Sigmoid colon (tissue), 7 donors: ENCODE measurements at places on chromosomes 13 and 19.

GRCh38 chr13:23790577-23791170, 98.5 kb downstream of the MIPEP start:
- DNase-seq = no peak

- DNase-seq = no peak
Observed at GRCh38 chr13:33053397-33054066, 37.3 kb downstream of the KL start.

GRCh38 chr19:8224394-8225145, 15.4 kb downstream of the CERS4 start:
- DNase-seq = peak; percentile 73

GRCh38 chr13:100648354-100648753, 26.2 kb downstream of the TMTC4 start:
- DNase-seq = no peak

- DNase-seq = no peak
Observed at GRCh38 chr19:42198676-42199439, 18.6 kb downstream of the DEDD2 start.

DNA sequence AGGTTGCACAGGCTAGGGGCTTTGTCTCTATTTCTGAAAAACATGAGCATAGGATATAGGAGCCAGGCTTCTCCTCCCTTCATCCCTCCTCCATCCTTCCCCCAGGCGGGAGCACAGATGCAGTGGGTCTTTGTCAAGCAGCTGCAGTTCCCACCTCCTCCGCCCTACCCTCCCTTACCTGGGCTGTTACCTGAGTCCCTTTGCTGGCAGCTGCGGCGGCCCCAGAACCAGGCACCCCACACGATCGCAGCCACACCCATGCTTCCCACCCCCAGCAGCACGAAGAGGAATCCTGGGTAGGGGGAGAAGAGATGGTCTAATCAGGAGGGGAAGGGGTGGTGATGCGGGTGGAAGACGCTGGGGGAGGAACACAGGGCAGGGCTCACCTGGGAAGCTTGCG, 7.8 kb downstream of the TMIGD2 start:
- DNase-seq = no peak

DNA sequence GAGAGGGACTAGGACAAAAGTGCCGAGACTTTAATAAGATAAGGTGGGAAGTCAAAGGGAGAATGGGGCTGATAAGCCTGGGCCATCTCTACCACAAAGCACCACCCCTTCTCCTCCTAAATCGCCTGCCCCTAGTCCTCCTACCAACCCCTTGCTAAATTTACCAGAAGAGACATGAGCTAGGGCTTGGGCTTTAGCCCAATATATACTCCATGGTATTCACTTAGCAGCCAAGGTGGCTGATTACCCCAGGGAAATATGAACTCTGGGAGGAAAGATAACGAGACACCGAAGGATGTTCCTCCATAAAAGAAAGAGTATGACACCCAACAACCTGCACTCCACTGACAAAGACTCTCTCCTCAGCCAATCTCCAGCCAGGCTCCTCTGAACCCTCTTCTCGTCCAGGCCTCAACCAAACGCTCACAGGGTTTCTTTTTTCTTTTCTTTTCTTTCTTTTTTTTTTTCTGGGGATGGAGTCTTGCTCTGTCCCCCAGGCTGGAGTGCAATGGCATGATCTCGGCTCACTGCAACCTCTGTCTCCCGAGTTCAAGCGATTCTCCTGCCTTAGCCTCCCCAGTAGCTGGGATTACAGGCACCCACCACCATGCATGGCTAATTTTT, 610.2 kb downstream of the UQCRFS1 start:
- DNase-seq = no peak

- no peak for DNase-seq
Observed at GRCh38 chr19:46350758-46351159, 3.9 kb downstream of the PPP5C start.

DNA sequence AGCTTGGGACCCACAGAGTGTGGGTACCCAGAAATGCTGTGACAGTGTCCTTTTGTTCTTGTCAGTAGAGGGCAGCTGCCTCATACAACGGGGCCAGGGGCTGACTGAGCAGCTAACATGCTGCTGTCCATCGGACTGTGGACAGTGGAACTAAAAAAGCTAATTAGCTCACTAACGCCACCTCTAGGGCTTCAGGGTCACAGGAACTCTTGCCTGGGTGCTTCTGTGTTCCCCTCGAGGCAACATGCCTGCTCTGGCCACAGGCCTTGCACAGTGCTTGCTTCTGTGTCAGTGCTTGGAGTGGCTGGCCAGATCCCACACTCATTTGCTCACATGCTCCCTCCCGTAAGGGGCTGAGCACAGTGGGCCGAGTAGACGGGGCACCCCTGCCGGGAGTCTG, 377.0 kb downstream of the OLFM4 start:
- DNase-seq = no peak

- DNase-seq = no peak
Observed at GRCh38 chr13:32949820-32950219, 66.4 kb upstream of the KL start.

DNA sequence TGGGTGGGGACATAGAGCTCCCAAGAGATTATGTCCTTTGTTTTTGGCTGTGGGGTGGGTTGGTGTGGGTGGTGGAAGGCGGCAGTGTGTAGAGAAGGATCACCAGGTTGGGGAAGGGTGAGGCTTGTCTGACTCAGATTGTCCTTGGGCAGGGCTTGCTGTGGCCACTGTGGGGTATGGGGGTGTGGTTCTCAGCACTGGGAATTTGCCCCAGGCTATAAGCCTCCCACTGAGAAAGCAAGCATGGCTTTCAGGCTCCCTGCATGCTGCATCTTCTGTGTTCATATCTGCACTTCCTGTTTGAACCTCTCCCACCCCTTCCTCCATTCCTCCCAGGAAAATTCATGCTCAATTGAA, 34.9 kb downstream of the DNAJC15 start:
- DNase-seq = no peak

DNA sequence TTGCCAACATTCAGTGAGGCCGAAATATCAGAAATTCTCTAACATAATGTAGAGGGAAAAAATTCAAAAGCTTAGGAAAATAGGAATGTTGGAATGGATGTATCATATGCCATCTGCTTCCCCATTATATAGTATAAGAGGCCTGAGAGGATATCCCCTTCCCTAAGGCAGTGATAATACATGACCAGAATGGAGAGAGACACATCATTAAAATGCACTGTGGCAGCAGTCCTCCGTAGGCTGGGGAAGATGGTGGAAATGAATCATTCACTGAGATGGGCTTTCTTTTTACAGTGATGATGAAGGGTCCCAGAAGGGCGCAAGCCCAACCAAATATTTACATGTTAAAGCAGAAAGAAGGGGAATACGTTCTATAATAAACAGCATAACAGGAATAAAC, 799.1 kb upstream of the SPRY2 start:
- no peak for DNase-seq

DNA sequence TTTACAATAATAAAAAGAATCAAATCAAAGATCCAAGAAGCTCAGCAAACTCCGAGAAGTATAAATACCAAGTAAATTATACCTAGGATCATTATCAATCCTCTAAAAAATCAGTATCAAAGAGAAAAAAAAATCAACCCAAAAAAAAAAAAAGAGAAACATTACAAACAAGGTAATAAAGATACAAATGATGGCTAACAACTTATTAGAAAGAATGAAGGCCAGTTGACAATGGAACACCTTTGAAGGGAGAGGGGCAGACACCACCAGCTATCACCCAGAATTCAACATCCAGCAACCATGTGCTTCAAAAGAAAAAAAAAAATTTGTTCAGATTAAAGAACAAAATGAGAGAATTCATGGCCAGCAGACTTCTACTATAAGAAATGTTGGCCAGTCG, 77.2 kb downstream of the ABCC4 start:
- no peak for DNase-seq

GRCh38 chr13:32323912-32324311, 8.6 kb downstream of the BRCA2 start:
- DNase-seq = no peak

- DNase-seq = no peak
Observed at GRCh38 chr13:25397763-25398162, 26.0 kb downstream of the ATP8A2 start.

- DNase-seq = no peak
Observed at GRCh38 chr19:7088999-7089398, 19.5 kb downstream of the ZNF557 start.

DNA sequence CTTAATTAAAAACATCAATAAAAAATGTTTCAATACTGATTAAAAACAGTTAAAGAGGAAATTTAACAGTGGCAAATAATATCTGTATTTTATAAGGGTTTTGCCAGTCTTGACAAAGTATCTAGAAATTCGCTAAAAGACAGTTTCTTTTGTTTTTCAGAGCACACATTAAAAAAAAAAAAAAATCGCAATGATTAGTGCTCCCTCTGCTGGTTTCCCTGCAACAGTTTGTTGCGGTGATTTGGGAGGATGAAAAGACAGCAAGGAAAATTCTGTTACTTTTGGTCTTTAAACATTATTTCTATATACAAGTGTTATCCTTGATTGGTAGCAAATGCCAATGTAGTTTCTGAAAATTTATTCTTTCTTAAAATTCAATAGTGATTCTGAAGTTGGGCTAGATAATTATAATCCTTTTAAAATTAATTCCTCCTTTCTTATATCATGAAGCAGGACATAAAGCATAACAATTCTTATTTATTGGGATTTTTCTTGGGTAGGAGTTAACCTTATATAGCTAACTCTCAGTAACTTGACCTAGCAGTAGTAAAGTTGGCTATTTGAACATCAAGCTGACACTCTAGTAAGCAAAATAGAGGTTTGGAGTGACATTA, 23.1 kb upstream of the SPRY2 start:
- no peak for DNase-seq

- no peak for DNase-seq
Observed at GRCh38 chr13:83878691-83879430, 3.4 kb downstream of the SLITRK1 start.

GRCh38 chr13:42327725-42328124, 55.8 kb downstream of the AKAP11 start:
- no peak for DNase-seq

DNA sequence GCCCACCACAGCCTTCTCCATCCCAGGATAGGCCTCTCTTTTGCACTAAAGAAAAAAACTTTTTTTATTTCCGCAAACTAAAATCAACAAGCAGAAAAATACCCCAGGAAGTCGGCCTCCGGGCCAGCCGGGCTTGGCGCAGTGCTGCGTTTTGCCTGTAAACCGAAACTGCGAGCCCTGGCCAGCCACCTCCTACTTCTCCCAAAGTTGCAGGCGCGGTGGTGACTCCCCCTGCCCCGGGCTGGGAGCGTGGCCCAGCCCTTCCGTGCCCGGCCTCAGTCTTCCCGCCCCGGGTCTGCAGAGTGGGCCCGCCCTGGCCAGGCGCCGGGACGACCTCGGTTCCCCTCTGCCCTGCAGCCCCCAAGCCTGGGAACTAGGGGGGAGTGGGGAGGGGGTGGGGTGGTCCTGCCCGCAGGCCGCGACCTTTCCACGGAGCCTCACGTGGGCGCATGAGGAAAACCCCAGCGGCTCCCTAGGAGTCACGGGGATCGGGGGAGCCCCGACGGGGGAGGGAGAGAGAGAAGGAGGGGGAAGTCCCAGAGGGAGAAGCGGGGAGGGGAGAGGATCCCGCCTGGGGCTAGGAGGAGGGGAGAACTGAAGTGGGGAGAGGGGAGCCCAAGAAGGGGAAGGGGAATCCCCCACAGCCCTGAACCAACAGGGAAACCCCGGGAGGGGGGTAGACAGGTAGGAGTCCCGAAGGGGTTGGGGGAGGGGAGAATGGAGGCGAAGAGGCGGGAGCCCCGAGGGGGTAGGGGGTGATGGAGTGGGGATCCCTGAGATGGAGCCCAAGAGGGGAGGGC, 3.0 kb downstream of the GADD45B start:
- peak; percentile 95 for DNase-seq

- DNase-seq = no peak
Observed at GRCh38 chr13:80658705-80659104, 317.8 kb upstream of the SPRY2 start.

- DNase-seq = no peak
Observed at GRCh38 chr19:49556412-49557398, 23.7 kb downstream of the NOSIP start.

GRCh38 chr13:29758531-29759114, 91.8 kb downstream of the UBL3 start:
- DNase-seq = no peak

GRCh38 chr19:10927730-10928562, 493 bp downstream of the YIPF2 start:
- no peak for DNase-seq

DNA sequence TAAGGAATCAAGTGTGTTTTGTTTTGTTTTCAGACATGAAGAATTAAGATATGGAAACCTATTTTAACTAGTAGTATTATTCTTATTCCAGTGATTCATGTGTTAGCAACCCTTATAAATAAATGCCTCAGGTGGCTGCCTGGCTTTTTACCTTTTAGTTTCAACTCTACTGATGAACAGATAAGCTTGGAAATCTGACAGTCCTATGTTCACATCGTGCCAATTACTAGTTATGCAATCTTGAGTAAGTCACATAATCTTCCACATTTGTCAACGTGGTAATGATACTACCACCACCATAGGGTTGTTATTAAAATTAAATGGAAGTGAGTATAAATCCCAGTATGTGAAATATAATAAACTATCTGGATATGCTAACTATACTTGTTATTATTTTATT, 64.3 kb downstream of the TBC1D4 start:
- DNase-seq = no peak

GRCh38 chr13:71877256-71877653, 10.3 kb upstream of the DACH1 start:
- DNase-seq = no peak

GRCh38 chr13:94640721-94641120, 39.1 kb downstream of the GPR180 start:
- no peak for DNase-seq

GRCh38 chr13:103168901-103169508, 102.8 kb upstream of the SLC10A2 start:
- no peak for DNase-seq

DNA sequence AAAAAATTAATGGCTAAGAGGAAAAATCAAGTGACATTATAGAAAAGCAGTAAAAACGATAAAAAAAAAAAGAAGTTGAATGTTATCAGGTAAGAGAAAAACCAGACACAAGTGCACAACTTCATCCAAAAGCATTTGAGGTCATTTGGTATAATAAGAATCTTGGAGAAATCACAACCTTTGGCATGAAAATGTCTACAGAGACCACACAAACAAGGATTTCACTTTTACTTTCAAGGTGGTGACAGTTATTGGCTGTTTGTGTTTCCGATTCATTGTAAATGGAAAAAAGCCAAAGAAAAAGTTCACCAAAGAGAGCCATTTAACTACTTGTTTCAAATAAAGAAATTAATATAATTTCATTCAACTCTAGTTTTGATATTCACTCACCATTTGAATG, 1193.5 kb downstream of the PCDH9 start:
- no peak for DNase-seq

GRCh38 chr13:29546662-29547061, 48.8 kb downstream of the SLC7A1 start:
- no peak for DNase-seq
